ENCODE measurements at places on chromosomes 6 and 20.

DNA sequence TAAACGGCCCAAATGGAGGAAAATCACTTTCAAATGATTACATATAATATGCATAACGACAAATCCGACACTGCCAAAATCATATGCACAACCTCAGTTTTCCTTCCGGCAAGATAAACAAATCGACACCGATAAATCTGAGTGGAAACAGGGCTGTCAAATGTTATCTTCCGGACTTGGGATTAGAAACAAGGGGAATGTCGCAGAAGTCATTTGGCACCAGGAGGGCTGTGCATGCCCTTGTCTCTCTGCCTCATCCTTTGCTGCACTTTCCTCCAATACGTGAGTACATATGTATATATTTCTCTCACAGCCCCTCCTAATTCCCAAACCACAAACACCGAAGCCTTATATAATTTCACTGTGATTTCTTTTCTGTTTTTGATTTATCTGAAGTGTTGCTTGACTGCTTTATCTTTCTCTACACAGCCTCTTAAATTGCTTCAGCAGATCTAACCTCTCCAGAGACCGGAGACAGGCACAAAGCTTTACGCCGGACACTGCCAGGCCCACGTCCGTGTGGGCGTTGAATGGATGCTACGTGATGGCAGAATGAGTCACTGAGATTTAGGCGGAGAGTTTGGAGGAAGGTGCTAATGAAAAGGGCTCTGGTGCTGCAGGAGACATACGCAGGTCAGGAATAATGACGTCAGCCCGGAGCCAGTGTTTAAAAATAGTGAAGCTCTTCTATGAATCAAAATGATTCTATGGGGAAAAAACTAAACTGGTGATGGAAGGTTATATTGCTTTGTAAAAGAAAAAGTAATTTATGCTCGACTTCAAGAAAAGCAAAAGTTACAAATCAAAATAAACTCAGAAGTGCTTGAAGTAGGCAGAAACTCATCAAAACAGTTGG, 21.0 kb upstream of the PRELID3B start:
- peak; percentile 43 for DNase-seq

DNA sequence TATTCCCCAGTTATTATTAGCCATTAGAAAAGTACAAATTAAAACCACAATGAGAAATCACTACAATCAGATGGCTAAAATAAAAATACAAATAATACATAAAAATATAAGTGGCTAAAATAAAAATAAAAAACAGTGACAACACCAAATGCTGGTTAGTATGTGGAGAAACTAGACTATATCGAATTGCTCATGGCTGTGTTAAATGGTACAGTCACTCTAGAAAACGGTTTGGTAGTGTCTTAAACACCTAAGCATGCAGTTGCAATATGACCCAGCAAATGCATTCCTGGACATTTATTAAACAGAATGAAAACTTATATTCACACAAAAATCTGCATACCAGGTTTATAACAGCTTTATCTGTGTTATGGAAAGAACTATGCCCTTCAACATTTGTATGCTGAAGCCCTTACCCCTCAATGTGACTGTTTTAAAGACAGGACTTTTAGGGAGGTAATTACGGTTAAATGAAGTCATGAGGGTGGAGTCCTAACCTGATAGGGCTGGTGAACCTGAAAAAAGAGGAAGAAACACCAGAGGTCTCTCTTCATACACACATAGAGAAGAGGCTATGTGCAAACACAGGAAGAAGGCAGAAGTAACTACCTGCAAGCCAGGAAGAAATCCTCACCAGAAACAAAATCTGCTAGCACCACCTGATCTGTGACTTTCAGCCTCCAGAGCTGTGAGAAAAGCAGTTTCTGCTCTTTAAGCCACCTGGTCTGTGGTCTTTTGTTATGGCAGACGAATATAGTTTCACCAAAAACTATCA, 84.9 kb downstream of the ASCC3 start:
- DNase-seq = no peak

DNA sequence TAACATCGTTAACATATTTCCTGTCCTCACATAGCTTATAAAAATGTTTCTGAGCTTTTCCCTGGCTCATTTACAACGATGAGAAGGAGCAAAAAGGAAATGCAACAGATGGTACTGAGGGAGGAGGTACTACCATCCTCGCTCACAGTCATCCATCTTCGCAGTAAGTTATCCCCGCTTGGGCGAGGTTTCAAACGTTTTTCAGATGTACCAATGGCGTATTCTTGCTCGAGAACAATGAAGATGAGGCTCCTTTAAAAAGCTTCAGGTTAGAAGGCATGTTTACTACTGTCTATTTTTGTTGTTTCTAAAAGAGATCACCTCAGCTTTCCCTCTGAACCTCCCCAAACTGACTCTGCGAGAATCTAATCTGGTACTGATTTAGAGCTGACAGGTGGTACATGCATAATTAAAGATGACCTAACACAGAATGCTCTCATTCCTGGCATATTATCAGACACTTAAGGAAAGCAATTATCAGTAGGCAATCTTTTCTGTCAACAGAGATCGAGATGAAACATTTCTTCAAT, 178.7 kb downstream of the GJA10 start:
- no peak for DNase-seq

DNA sequence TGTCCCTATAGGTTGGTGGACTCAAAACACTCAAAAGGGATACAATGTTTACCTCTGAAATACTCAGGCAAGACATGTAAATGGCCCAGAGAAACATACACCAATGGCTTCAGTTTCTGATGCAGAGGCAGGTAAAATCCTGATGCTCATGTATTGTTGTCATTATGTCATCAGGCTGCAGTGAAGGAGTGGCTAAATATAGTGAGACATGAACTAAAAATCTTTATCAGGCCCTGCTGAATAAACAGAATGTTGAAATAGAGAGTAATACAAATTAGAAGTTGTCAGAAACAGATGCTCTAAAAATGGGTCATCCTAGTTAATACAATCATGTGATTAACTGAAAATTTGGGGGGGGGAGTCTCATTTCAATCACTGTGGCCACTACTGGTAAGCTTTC, 20.4 kb downstream of the PTPRK start:
- no peak for DNase-seq

DNA sequence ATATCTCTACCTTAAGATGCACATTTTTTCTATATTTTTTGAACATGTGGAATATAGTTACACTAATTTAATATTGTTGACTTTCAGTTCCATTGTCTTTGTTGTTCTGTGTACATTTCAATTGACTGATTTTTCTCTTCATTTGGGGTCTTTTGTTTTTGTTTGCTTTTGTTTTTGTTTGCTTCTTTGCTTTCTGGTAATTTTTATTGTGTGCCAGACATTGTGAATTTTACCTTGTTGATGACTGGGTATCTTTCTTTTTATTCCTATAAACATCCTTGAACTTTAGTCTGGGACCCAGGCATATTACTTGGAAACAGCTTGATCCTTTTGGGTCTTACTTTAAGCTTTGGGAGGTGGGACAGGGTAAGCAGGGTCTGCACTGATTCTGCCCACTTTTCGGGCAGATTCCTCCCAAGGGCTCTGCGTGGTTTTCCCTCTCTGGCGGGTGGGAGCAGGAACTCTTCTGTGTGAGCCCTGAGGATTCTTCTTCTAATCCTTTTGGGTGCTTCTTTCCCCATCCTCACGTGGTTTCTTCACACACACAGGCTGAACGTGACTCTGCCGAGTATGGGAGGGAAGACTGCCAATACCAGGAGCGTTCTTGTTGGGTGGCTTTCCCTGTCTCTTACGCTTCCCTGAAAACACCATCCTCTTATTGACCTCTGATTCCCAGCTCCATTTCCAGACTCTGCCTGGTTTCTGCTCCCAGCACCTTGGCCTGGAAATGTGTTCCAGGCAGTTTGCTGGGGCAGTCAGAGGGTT, 200.5 kb downstream of the ARID1B start:
- no peak for DNase-seq

DNA sequence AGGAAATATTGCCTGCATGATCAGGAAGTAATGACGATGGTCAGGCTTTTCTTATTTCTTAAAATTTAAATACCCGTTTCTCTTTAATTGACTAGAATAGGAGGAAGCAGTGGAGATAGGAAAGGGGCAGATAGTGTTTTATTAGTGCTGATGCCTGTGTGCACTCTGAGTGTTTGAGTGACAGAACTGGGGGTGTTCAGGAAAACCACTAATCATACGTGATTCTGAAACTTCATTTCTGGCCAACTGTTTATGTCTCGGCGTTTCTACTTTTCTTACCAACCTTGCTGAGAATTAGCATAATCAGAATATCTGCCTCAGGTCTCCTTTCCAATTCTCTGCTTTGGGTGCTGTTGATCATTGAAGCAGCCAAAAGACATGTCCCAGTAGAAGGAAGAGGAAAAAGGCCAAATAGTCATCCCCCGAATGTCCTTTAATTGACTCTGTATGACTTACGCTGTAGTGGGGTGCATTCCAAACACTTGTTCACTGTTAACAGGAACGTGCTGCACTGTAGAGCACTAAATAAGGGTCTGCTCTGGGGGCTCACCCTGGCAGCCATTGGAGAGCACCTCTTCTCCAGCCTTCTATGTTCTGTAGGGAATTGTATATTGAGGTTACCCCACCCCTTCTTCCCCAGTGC, 152.9 kb downstream of the JARID2 start:
- no peak for DNase-seq

GRCh38 chr6:52552278-52552643, 24.6 kb downstream of the TRAM2 start:
- DNase-seq = peak; percentile 43

GRCh38 chr20:62967628-62968351, 15.3 kb downstream of the SLC17A9 start:
- no peak for DNase-seq

DNA sequence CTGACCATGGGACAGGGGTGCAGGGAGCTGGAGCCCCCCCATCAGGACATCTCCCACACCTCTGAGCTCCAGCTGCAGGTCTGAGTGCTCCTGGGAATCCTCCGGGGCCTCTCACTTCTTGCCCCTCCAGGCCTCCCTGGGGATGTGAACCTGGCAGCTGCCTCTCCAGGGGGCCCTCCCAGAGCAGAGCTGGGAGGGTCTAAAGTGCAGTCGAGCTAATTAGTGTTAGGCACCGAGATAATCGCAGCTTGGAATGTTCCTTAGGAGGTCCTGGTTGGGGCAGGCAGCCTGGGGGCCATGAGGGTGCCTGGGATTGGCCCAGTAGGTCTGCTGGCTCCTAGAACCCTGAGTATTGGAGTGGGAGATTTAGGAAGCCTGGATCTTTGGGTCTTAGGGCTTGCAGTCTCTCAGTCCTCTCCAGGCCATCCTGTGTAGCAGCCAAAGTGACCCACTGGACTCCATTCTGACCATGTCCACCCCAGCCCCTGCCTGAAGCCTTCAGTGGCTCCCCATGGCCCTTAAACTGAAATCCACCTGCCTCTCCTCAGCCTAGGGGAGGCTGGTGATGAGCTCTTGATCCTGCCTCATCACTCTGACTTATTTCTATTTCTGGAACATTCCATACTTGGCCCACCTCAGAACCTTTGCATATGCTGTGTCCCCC, 26.0 kb downstream of the CEBPB start:
- DNase-seq = no peak

GRCh38 chr20:44648579-44648978, 2.9 kb downstream of the ADA start:
- no peak for DNase-seq

- DNase-seq = no peak
These were observed 30.9 kb upstream of the CD83 start for GRCh38 chr6:14086701-14087100.

- no peak for DNase-seq
These were observed 96.9 kb downstream of the SCML4 start for GRCh38 chr6:107727096-107727757.

GRCh38 chr6:34235307-34236130, 1.2 kb upstream of the HMGA1 start:
- DNase-seq = no peak

- no peak for DNase-seq
These were observed 76.2 kb downstream of the LYRM2 start for GRCh38 chr6:89562093-89562973.

DNA sequence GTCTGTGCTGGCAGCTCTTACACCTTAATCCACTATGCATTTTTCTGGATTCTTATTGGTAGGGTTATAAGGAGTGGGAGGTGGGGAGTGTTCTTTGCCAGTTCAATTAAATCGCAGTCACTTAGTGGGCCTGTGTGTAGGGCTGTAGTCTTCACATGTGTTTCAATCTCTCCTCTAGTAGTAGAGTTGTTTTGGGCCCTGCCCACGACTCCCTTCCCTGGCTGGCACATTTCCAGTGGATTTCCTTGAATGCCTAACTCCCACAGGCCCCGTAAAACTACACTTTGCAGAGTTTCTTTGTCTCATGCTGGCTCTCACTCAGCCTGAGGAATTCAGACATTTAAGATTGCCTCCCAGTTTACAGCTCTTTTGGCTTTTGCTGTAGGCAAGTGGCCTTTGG, 414.0 kb upstream of the OPRM1 start:
- no peak for DNase-seq

DNA sequence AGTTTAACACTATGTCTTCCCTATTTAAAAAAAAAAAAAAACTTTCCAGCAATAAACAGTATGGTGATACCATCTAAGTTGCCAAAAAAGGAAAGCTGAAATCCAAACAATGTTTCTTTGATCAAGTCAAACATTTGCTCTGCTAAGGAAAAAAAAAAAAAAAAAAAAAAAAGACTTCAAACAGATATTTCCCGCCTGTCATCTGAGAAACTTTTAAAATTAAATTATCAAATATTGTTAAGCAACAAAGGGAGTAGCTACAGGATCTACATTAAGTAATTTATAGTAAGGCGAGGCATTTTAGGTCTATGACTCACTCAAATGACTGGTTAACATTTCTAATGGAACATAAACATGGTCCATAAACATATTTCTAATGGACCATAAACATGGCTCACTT, 121.2 kb downstream of the DST start:
- DNase-seq = no peak

DNA sequence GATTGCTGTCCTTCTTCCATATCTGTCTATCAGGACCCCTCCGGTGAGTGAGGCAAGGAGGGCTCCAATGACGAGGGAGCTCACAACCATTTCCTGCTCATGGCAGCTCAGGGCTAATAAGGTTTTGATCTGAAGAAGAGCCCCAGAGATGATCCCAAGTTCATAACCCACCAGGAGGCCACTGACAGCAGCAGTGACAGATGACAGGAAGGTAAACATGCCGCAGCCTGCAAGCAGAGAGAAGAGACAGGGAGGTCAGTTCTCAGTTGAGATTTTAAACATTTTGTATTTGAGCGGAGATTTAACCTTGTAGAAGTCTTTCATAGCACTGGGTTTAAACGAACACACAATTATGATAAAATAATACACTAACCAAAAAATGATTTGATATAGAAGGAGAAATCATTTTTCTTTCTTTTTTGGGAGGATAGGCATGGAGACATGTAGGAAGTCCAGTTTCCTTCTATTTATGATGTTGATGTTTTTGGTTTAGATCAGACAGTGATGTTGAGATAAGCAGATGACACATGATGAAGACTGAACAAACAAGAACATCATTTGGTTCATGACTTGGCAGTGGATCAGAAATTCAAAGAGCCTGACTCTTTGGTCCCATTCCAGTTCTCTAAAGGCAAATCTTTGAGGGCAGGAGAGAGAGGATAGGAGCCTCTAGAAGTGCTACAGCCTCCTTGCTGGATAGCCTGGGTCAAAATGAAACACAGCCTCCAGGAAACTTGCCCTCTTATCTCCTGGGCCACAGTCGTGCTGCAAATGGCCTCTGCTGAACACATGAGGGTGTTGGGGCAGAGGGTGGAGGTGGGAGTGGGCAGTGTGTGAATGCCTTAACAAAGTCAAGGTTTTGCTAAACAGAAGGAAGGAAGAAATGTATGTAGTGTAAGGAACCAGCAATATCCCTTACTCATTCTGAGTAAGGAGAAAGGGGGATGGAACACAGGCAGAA, 22.6 kb downstream of the SLC2A12 start:
- DNase-seq = no peak

GRCh38 chr6:36226438-36227047, 30.0 kb downstream of the BRPF3 start:
- no peak for DNase-seq

GRCh38 chr6:55713436-55713835, 134.4 kb upstream of the HMGCLL1 start:
- DNase-seq = no peak
